ENCODE measurements at places on chromosomes 11 and 22. TPM values are rescaled to one million over a fixed set of nuclear protein-coding genes. Genes with fewer than 3 reads are reported as not detected.

The NXPE1 gene
- total RNA-seq, result not detected

The CD6 gene
- not detected for total RNA-seq

The OR8D4 gene
- total RNA-seq, result not detected

The VSIG10L2 gene
- total RNA-seq, result not detected

The CHRM4 gene
- not detected for total RNA-seq

The OR5J2 gene
- total RNA-seq, result not detected

The PAX6 gene
- total RNA-seq, result not detected

The KRTAP5-7 gene
- total RNA-seq, result not detected

The OR8G5 gene
- not detected for total RNA-seq

The CCDC73 gene
- not detected for total RNA-seq

The ACR gene
- total RNA-seq, result not detected

The MMP7 gene
- total RNA-seq, result 2.6 TPM

The TNNT3 gene
- not detected for total RNA-seq

The HBE1 gene
- total RNA-seq, result 0.97 TPM

The CTSW gene
- total RNA-seq, result 0.43 TPM

The NUP50 gene
- total RNA-seq, result 37.4 TPM
